ENCODE measurements at places on chromosomes 12 and 14.
A peak's percentile ranks its signal among the peaks of the same experiment; 100 is the strongest.

DNA sequence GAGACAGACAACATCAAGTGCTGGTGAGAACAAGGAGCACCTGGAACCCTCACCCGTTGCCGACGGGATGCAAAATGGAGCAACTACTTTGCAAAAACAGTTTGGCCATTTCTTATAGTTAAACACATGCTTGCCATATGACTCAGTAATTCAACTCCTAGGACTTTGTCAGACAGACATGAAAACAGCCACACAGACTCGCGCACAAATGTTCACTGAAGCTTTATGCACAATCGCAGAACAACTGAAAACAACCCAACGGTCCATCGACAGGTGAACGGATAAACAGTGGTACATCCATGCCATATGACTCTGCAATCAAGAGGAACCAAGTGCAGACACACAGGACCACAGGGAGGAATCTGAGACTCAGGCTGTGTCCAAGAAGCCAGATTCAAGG, 30.8 kb downstream of the NCOR2 start:
- DNase-seq, result no peak

DNA sequence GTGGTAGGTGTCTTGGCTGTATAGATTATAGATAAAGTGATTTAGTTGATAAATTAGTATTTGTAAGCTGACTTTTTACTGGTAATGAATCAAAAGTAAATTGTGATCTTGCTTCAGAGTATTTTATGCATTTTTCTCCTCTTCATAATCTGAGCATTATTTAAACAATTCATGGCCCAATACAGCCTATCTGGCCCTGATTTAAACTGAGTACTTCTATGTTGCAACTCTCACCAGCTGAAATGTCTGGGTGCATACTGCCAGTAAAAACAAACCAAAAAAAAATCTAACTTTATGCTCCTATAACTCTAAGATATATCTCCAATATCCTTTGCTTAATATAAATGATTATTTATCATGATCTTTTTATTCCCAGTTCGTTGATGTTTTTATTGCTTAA, 86.6 kb downstream of the MIA2 start:
- no peak for DNase-seq

- DNase-seq, result no peak
Measured at GRCh38 chr12:85007836-85008235, 28.2 kb downstream of the TSPAN19 start.

DNA sequence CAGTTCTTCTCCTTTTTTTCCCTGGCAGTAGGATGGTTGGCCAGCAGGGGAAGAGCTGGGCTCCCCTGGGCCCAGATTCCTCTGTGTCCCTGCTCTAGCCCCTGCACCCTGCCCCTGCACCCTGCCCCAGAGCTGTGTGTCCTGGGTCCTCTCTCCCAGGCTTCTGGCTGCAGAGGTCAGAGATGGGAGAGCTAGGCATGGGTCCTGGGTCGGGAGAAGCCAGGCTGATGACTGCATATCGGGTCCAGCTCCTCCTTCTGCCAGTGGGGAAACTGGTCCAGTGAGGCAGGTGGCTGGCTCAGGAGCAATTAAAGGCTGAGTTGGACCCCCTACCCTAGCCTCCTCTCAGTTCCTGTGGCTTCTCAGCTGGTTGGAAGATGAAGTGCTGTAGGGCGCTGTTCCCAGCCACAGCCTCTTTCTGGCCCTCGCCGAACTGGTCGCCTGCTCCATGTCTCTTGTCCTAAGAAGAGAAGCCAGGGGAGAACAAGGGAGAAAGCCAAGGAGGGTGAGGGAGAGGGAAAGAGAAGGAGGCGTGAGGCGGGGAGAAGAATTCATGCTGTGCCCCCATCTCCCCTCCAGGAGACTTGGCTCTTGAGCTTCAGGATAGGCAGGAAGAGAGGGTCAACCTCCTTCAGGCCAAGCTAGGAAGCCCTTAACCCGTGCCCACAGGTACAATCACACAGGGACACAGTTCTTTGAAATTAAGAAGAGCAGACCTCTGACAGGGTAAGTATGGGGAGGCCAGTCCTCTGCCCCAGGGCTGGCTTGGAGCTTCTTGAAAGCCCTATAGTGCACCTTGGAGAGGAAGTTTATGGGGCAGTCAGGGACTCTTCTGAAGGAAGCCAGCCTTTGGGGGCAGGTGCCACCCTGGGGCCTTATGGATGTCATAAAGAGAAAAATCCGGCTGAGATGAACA, 9.5 kb downstream of the VASH1 start:
- DNase-seq, result no peak

- no peak for DNase-seq
Measured at GRCh38 chr12:117762143-117762542, 206.6 kb downstream of the KSR2 start.

- peak; percentile 57 for DNase-seq
Measured at GRCh38 chr12:116276652-116277466, 634 bp downstream of the MED13L start.

DNA sequence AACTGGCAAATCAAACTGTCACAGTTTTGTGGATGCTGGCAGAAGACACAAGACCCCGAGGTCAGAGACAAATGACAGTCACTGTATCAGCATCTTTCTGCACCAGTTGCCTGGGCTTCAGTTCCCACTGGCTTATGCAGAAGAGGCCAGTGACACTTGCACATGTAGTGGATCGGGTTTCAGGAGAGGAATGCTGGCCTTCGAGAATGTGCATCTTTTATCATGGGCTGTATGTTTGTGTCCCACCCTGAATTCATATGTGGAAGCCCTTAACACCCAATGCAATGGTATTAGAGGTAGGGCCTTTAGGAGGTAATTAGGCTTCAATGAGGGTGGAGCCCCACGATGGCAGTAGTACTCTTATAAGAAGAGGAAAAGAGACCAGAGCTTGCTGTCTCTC, 150.9 kb downstream of the SLC15A4 start:
- DNase-seq, result no peak

GRCh38 chr14:100192250-100192671, 32.8 kb upstream of the DEGS2 start:
- DNase-seq, result no peak

GRCh38 chr14:81222126-81222525, 1.4 kb upstream of the GTF2A1 start:
- no peak for DNase-seq

DNA sequence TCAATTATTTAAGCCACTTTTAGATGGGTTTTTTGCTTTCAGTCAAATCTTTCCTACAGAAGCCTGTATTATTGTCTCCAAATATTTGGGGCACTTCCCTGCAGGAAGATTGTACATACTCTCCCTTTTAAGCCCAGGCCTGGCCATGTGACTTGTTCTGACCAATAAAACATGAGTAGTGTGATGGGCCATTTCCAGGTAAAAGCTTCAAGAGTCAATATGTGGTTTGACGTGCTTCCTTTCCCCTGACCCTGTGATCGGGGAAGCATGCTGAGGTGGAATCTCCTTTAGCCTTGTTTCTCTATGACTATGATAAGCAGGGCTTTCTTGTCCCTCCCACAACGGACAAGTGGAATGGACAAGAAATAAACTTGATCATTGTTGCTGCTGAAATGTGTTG, 14.2 kb upstream of the NIN start:
- DNase-seq, result no peak

- DNase-seq, result no peak
Measured at GRCh38 chr14:39739796-39740195, 307.6 kb upstream of the FBXO33 start.

DNA sequence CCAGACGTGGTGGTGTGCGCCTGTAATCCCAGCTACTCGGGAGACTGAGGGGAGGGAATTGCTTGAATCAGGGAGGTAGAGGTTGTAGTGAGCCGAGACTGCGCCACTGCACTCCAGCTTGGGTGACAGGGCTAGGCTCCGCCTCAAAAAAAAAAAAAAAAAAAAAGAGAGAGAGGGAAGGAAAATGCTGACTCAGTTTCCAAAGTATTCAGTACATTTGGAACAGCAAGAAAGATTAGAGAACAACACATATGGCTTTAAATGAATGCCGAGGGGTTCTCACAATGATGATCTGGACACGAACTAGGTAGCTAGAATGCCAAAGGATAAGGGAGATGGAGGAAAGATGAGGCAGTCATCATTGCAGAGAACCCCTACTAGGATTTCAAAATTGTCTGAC, 97.4 kb downstream of the NAV3 start:
- no peak for DNase-seq

GRCh38 chr14:92684801-92685560, 63.4 kb downstream of the LGMN start:
- DNase-seq, result no peak

GRCh38 chr12:32754111-32754510, 1.6 kb downstream of the YARS2 start:
- DNase-seq, result no peak

GRCh38 chr12:124537525-124538193, 29.8 kb downstream of the NCOR2 start:
- no peak for DNase-seq

GRCh38 chr14:55446833-55447232, 6.4 kb upstream of the TBPL2 start:
- no peak for DNase-seq

GRCh38 chr14:102192840-102193502, 53.3 kb downstream of the WDR20 start:
- no peak for DNase-seq

GRCh38 chr14:52694761-52695480, 437 bp downstream of the ERO1A start:
- no peak for DNase-seq

DNA sequence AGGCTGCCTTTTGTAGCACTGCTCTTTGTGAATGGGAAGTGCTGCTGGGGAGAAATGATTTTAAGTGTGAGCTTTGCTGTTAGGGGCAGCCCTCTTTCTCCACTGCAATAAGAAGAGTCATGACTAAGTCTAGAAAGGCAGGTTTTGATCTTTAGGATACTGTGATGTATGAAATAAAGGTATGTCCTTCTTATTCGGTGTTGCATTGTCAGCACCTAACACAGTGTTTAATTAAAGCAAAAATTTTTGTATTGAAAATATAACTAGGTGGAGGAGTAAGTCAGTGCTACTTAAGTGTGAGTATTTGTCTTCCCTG, 81.5 kb downstream of the ETV6 start:
- DNase-seq, result no peak

GRCh38 chr12:102249079-102249841, 51.6 kb upstream of the PMCH start:
- DNase-seq, result no peak

- DNase-seq, result no peak
Measured at GRCh38 chr12:106445959-106446358, 88.4 kb downstream of the POLR3B start.

DNA sequence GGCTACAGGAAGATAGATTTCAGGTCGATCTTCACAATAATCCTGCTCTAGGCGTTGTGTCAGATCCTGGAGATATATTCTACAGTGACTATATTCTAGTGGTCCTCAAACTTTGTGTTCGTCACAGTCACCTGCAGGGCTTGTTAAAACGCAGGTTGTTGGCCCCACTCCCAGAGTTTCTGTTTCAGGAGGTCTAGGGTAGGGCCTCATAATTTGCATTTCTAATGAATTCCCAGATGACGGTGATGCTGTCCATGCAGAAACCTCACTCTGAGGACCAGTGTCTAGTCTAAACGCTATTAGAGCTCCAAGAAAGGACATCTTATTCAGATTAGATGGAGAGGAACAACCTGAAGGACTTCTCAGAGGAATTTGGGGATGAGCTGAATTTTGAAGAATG, 13.2 kb upstream of the SLC6A13 start:
- no peak for DNase-seq

- DNase-seq, result no peak
Measured at GRCh38 chr14:68148276-68148675, 328.7 kb downstream of the RAD51B start.

- no peak for DNase-seq
Measured at GRCh38 chr14:91419044-91419397, 1.4 kb upstream of the CCDC88C start.

DNA sequence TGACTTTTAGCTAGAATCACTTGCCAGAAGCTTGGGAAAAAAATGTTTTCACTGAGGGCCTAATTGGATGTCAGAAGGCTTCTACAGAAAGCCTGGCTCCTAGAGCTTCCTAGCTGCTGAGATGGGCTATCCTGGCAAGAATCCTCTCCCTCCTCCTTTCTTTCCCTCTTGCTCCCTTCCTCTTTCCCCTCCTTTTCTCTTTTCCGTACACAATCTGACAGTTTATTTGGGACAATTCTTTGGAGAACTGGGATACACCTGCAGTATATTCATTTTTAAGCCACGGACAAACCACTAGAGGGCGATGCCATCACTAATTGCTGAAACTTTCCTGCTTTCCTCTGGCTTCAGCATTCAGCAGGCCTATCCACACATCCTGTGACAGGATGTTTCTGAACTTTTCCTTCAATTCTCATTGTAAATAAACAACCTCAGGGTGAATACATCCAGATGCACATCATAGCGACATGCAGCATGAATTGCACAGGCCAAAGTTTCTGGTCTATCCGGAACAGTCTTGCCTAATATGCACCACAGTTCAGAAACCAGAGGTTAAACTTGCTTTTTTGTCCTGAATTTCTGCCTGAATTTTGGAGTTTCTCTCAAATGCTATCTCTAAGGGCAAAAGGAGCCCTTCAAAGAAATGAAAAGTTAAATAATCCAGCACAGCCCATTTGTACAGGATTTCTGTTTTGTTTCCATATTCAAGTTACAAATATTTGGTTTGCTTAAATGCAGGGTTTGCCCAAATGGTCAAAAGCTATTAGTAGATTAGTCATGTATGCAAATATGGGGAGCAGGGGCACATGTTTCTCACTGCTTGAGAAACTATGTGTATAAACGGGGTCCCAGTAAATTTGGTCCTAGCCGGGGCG, 142.8 kb downstream of the PAWR start:
- peak; percentile 31 for DNase-seq

DNA sequence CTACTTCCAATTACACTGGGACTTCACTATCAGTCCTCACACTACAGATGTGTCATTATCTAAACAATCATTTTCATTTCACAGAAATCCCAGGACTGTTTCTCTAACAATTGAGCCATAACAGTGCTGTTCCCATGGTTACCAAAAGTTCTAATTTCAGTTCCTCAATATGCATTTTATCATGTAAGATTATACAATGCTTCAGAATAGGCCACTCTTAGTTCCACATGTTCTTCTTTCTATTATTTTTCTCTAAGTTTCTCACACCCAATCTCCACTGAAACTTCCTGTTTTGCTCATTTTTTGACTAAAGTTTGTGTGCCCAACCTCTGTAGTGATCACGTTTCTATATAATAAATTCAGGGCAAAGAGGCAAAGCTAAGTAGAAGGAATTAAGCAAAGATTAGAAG, 185.8 kb downstream of the DUSP6 start:
- no peak for DNase-seq

GRCh38 chr12:16607906-16608775, 2.2 kb upstream of the LMO3 start:
- no peak for DNase-seq

GRCh38 chr12:70006619-70006973, 181.6 kb downstream of the MYRFL start:
- DNase-seq, result no peak

GRCh38 chr12:94263011-94263811, 114.8 kb downstream of the PLXNC1 start:
- no peak for DNase-seq

GRCh38 chr12:123410041-123410412, 26.1 kb downstream of the KMT5A start:
- no peak for DNase-seq

- DNase-seq, result no peak
Measured at GRCh38 chr12:92324849-92325500, 179.3 kb upstream of the BTG1 start.
